WTC11 (cell line): ENCODE measurements at places on chromosomes 2 and 18. TPM values are rescaled to one million over a fixed set of nuclear protein-coding genes. Genes with fewer than 3 reads are reported as not detected.

DNA sequence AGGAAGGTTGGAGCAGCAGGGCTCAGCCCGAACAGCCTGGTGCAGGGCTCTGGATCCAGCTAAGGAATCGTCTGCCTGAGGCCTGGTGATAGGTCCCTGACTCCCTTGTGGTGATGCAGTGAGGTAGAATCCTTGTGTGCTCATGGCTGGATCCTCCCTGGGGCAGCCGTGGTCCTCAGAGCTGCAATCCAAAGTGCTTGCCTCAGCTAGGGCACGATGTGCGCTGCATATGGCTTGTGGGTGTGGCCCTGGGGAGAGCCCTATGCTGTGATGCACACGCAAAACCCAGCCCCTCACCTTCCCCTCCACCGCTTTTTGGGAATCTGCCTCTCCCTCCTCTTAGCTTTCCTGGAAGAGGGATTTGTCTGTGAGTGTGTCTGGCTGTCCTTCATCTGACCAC lies 142.2 kb downstream of the DYSF start:
- DNase-seq, result no peak

DNA sequence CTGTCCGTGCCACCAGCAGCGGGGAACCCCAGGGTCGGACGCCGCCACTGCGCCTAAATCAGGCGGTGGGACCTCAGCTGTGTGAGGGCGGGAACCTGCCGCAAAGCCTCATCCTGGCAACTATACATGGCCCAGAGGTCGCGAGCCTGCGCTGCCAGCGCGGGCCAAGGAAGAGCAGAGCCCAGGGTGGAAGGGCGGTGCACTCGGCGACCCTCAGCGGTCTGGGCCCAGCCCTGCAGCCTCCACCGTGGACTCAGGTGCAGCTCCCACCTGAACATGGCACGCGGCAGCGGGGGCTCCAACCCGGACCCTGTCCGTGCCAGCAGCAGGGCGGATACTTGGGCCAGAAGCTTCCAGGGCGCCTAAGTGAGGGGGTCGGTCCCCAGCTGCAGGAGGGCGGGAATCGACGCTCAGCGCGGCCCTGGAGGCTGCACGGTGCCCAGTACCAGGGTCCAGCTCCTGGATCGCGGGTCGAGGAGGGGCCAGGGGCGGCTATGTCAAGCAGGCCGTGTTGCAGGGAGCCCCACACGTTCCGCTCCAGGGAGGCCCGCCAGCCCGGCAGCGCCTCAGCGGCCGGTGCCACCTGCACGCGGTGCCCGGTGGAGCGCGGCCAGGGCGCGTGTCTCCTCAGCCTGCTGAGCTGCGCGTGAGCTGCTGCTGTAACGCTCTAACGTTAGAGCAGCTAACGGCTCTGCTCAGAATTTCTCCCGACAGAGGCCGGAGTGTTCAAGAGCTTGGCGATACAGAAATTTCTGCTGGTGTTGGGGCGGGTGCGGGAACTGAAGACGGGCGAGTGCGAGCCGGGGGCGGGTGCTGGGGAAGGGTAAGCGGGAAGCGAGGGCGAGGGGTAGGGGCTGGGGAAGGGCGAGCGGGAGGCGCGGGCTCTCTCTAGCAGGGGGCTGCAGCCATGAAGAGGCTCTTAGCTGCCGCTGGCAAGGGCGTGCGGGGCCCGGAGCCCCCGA lies at the start of gene ANKRD30B:
Gene ANKRD30B, plus strand, starts transcription at position 660 of the 962 bp plus-strand sequence. Its CDS starts 248 bp downstream, at position 908.
- DNase-seq, result no peak

- DNase-seq, result no peak
Measured at GRCh38 chr18:62164310-62164709, 22.5 kb downstream of the PIGN start.

- no peak for DNase-seq
Measured at GRCh38 chr18:39838831-39839230, 2116.2 kb upstream of the PIK3C3 start.

DNA sequence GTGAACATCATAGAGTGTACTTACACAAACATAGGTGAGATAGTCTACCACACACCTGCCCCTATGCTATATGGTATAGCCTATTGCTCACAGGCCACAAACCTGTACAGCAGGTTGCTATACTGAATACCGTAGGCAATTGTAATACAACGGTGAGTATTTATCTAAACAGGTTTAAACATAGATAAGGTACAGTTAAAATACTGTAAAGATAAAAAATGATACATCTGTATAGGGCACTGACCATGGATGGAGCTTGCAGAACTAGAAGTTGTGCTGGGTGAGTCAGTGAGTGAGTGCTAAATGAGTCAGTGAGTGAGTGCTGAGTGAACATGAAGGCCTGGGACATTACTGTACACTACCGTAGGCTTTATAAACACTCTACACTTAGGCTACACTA lies 267.0 kb upstream of the HS6ST1 start:
- no peak for DNase-seq

PARD3B gene
- 4.5 to 5.9 TPM (median 5.6 TPM) in 3 replicates for total RNA-seq

- DNase-seq, result no peak
Measured at GRCh38 chr2:231397928-231398294, 2.4 kb downstream of the B3GNT7 start.

GRCh38 chr18:32576296-32576916 lies 105.7 kb upstream of the GAREM1 start:
- peak; percentile 40 for DNase-seq

DNA sequence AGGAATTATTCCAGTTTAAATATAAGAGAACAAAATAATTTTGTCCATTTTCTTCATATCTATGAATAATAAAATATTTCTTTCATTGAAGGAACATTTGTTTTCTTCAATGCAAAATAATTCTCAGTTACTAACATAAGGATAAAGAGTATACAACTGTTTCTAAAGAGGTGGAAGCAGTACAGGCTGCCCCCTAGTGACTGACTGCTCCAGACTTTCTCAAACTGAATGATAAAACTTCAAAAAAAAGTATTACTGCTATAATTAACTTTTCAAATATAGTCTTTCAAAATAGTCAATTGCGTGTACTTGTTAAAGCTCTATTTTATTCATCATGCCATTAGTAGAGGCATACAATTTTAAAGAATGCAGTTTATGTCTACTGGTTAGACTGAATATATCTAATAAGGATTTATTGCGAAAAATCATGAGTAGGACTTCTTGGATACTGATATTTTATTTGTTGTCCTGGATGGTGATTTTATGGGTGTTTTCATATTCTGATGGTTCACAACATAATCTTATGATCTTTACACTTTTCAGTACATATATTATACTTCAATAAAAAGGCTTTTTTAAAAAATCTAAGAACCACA lies 100.1 kb downstream of the WDPCP start:
- no peak for DNase-seq

VWA3B gene
- not detected in 3 replicates for total RNA-seq

ZNF396 gene
- total RNA-seq, result 1.0 to 1.9 TPM (median 1.5 TPM) in 3 replicates

CPO gene
- total RNA-seq, result 0.37 to 1.2 TPM (median 0.46 TPM) in 3 replicates

- DNase-seq, result no peak
Measured at GRCh38 chr2:71317060-71317459, 14.5 kb upstream of the ZNF638 start.

GRCh38 chr2:102141011-102141943 lies 1.3 kb upstream of the IL1R1 start:
- no peak for DNase-seq

CDKL4 gene
- total RNA-seq, result 0.16 to 0.46 TPM (median 0.34 TPM) in 3 replicates

DNA sequence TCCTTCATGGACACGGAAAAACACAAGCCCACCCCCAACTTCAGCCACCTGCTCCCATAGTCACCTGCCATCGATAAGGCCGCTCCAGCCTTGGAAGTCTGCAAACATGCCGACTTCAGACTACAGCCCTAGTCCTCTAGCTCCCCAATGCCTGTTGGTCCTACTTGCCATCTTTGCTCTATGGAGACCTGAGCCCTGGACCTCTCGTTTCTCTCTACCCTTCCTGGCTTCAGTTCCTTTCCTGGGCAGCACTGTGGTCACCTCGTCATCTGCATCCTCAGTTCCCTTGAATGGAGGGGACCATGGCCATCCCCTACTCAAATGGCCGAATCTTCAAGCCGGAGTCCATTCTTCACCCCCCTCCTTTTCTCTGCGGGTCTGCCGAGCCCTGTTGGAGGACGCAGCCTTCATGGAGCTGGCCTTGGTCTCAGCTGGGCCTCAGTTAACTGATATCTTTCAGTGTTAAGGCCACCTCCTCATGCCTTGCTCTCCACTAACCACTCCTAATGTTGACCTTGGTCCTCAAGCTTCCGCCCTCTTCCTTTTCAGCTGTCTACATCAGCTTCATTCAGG lies 47.7 kb upstream of the GBX2 start:
- DNase-seq, result no peak

- peak; percentile 41 for DNase-seq
Measured at GRCh38 chr2:175057078-175057685, 52.0 kb upstream of the CHN1 start.
